Spinal cord (tissue), 10 donors: ENCODE measurements at places on chromosomes 5 and 9.

DNA sequence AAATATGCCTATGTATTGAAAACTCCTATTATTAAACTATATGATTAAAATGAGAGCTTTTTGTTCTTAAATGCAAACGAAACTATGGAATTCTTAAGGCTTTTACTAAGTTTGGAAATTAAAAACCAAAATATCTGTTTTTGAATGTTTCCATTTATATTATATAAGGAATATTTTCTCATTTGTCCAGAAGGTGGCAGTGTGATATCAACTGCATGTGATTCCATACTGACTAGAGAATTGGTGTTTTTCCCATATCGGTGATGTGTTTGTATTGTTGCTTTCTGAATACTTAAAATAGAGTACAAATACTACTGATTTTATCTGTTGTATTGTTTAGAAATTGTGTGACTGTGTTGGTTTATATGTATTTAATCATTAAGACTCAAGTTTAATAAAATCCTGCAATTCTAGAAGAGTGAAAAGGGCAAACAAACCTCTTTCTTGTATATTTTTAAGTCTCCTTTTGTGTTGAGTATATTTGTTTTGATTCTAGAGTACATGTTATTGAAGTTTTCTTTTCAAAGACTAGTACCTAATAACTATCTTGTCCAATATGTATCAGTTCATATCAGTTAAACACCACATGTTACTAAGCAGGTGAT is 320.8 kb downstream of the CCDC171 start:
- H3K4me3 ChIP-seq, result no peak overlapping the region
- H3K27ac ChIP-seq, result no peak overlapping the region
- H3K36me3 ChIP-seq, result no peaks in the 10 kb centered on the region
- no peaks in the 10 kb centered on the region for H3K4me1 ChIP-seq
- peak; percentile 59 for DNase-seq

- no peak for DNase-seq
- H3K36me3 ChIP-seq, result no peaks in the 10 kb centered on the region
- no peaks in the 10 kb centered on the region for H3K27me3 ChIP-seq
- no peak overlapping the region for H3K27ac ChIP-seq
Measured at GRCh38 chr9:7802666-7803065, 3.1 kb upstream of the DMAC1 start.

DNA sequence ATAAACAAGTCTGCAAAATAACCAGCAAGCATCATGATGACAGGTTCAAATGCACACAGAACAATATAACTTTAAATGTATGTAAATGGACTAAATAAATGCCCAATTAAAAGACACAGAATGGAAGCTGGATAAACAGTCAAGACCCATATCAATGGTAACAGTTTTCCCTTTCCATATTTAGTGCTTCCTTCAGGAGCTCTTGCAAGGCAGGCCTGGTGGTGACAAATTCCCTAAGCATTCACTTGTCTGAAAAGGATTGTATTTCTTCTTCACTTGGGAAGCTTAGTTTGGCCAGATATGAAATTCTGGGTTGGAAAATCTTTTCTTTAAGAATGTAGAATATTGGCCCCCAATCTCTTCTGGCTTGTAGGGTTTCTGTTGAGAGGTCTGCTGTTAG is 120.2 kb upstream of the RASA1 start:
- no peaks in the 10 kb centered on the region for H3K36me3 ChIP-seq
- no peak overlapping the region for H3K4me3 ChIP-seq
- no peaks in the 10 kb centered on the region for H3K4me1 ChIP-seq
- no peak for DNase-seq
- no peaks in the 10 kb centered on the region for H3K27me3 ChIP-seq

GRCh38 chr5:97425511-97425910 is 242.5 kb upstream of the RIOK2 start:
- no peak overlapping the region for H3K27ac ChIP-seq
- H3K4me1 ChIP-seq, result no peaks in the 10 kb centered on the region
- H3K27me3 ChIP-seq, result no peaks in the 10 kb centered on the region
- DNase-seq, result no peak
- H3K4me3 ChIP-seq, result no peak overlapping the region
- H3K36me3 ChIP-seq, result no peaks in the 10 kb centered on the region

DNA sequence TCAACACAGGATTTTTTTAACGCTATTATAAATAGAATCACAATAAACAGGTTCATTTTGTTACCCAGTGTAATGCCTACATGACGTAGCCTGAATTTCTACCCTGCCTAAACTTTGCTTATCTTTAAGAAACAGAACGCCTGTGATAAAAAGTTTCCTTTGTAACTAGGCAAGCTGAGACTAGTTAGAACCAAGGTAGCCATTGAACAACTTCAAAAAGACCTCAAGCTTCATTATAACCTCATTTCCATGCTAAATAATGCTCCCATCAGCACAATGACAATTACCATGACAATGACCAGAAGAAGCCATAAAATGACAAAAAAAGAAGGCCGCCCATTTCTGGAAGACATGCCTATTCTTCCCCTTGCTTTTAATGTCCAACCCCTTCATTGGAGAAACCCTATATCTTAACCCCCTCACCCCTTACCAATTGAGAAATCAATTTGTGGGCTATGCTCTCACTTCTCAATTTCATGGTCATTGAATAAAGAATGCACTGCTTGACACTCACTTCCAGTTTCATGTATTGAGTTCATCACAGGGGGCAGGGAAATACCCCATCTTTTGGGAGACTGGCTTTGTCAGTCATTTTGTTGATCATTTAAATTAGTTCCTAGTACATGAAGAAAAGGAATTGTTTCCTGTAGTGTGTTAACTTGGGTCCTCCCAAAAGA is 276.8 kb downstream of the MCTP1 start:
- no peaks in the 10 kb centered on the region for H3K36me3 ChIP-seq
- no peak overlapping the region for H3K4me3 ChIP-seq
- no peak overlapping the region for H3K27ac ChIP-seq
- H3K4me1 ChIP-seq, result no peaks in the 10 kb centered on the region

DNA sequence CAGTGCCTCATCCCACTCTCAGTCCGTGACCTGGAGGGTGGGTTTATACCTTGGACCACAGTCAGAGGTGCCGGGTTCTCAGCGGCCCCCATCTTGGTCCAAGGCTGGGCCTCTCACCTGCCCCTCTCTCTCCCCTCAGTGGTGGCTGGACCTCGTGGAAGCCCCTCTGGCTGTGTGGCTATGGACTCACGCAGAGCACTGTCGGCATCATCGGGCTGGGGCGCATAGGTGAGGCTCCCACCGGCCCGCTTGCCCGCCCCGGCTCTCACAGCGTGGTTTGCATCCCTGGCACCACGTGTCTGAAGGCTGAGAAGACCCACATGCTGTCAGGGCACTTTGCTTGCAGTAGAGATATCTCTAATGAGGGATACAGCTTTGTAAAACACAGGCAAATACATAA is 5.8 kb downstream of the GRHPR start:
- no peak overlapping the region for H3K4me3 ChIP-seq
- H3K27ac ChIP-seq, result no peak overlapping the region
- no peak for DNase-seq
- H3K36me3 ChIP-seq, result peaks cover 81% of the 10 kb centered on the region
- H3K4me1 ChIP-seq, result peaks cover 52% of the 10 kb centered on the region
- H3K27me3 ChIP-seq, result no peaks in the 10 kb centered on the region

DNA sequence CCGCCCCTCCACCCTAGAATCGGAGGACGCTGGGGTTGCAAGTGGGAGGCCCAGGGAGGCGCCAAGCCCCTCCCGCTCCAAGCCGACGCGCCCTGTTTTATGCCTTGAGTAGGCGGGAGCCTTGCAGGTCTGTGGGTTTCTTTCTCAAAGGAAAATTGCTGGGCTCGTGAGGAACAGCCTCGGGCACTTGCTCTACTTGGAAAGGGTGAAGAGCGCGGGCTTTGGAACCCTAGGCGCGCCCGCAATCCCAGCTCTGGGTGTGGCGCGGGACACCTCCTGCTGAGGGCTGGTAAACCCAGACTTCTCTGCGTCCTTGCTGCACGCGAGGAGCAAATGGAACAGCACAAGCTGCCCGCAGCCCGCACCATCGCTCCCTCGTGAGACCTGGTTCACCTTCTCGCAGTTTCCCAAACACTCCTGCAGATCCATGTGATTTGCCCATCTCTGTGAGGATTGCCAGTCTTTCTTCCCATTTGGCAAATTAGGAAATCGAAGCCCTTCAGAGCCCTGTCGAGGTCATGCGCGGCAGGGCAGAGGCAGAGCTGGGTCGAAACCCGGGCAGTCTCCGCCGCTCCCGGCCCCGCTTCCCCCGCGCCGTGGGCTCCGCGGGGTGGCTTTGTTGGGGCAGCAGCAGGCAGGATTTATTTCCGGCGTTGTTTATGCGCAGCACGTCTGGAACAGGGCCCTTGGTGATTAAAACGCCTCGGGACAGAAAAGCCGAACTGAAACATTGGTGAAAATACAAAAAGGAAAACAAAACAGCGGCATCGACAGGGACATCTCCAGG is 98.4 kb upstream of the CPLX2 start:
- no peaks in the 10 kb centered on the region for H3K36me3 ChIP-seq
- peaks cover 16% of the 10 kb centered on the region for H3K4me1 ChIP-seq
- peak overlapping the region; percentile 24 for H3K4me3 ChIP-seq
- no peak for DNase-seq
- peaks cover 13% of the 10 kb centered on the region for H3K27me3 ChIP-seq

GRCh38 chr5:78811121-78811817 is 162.7 kb upstream of the LHFPL2 start:
- no peak overlapping the region for H3K27ac ChIP-seq
- H3K4me3 ChIP-seq, result no peak overlapping the region
- no peaks in the 10 kb centered on the region for H3K36me3 ChIP-seq
- H3K27me3 ChIP-seq, result no peaks in the 10 kb centered on the region
- H3K4me1 ChIP-seq, result peaks cover 13% of the 10 kb centered on the region

GRCh38 chr5:174374206-174374605 is 328.7 kb downstream of the NSG2 start:
- H3K4me1 ChIP-seq, result no peaks in the 10 kb centered on the region
- no peaks in the 10 kb centered on the region for H3K27me3 ChIP-seq
- DNase-seq, result no peak
- no peak overlapping the region for H3K27ac ChIP-seq
- H3K4me3 ChIP-seq, result no peak overlapping the region

DNA sequence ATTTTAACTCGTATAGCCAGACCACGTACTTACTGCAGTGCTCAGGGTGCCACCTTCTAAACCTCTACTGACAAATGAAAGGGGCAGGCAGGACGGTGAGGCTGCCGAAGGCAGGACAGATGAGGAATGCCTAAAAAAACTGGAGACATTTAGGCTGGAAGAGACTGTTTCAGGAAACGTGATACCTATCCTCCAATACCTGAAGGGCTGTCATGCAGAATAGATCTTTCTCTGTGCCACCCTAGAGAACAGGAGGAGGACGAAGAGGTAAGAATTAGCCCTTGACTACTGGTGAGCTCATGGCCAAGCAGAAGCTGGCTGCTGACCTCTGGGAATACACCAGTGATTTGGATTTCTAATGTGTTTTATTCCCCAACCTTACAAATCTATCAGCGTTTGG is 139.4 kb downstream of the EFNA5 start:
- no peaks in the 10 kb centered on the region for H3K36me3 ChIP-seq
- no peaks in the 10 kb centered on the region for H3K4me1 ChIP-seq
- no peak overlapping the region for H3K4me3 ChIP-seq

GRCh38 chr9:93316726-93317494 is 133.0 kb downstream of the WNK2 start:
- H3K36me3 ChIP-seq, result peaks cover 56% of the 10 kb centered on the region
- no peak overlapping the region for H3K4me3 ChIP-seq
- no peak for DNase-seq
- peaks cover 27% of the 10 kb centered on the region for H3K4me1 ChIP-seq

DNA sequence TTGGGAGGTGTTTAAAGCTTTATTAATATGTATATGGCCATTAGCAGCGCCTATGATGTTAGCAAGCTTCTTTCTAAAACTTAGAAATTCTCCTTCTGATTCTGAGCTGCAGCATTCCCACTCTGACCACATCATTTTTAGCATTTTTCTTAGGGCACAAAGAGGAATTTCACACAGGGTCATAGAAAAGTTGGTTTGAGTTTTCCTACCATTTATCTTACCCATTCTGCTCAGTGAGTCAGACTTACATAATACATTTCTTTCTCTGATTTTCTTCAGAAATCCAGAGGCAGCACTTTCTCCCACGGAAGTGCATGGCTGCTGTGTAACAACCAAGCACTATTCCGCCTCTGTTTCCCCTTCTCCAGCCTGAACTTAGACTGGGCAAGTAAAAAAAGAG is 246.6 kb downstream of the ARL15 start:
- no peaks in the 10 kb centered on the region for H3K4me1 ChIP-seq
- H3K36me3 ChIP-seq, result no peaks in the 10 kb centered on the region
- no peak overlapping the region for H3K27ac ChIP-seq
- no peaks in the 10 kb centered on the region for H3K27me3 ChIP-seq
- H3K4me3 ChIP-seq, result no peak overlapping the region

- H3K27me3 ChIP-seq, result no peaks in the 10 kb centered on the region
- H3K27ac ChIP-seq, result no peak overlapping the region
- DNase-seq, result no peak
- no peaks in the 10 kb centered on the region for H3K4me1 ChIP-seq
Measured at GRCh38 chr5:5629607-5629978, 207.1 kb downstream of the ICE1 start.

DNA sequence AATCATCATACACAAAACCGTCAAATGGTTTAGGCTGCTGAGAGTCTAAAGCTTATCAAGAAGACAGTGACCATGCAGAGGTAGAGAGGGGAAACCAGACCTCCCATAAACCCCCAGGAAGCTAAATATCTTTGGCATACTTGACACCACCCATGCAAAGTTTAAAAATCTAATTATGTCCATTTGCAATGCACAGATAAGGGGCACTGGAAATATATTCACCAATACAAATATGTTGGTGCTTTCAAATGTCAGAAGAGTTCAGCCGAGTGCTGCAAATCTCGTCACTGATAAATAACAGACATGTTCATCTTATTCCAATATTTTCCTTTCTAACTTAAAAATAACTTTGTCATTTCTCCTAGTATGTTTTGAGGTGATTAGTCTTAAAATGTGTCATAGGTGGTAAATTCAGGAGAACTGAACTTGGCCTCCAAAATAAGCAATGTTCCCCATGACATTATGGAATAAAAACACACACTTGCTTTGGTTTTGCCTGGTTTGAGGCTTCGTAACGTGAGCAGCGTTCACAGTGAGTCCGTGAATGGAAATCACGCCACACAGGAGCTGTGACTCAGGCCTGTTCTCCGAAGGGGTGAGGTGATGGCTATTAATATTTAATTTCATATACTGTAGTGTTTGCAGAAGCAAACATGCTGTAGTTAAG is 182.2 kb downstream of the AOPEP start:
- DNase-seq, result no peak
- no peaks in the 10 kb centered on the region for H3K36me3 ChIP-seq
- H3K4me3 ChIP-seq, result no peak overlapping the region

DNA sequence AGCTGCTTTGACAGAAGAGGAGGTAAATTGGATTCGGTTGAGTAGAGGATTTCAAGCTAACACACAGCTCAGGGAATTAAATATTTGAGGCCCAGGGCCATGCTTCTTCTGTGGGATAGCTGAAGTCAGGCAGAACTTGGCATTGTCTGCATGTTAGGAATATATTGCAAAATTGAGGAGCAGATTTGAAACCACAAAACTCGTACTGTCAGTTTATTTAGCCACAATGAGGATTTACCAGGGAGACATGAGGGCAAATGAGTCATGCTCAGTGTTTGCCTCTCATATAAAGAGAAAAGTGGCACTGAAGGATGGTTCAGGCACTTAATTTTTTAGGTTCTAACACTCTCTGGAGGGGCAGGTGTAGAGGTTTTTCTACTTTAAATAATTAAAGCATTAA is 83.0 kb upstream of the PRLR start:
- DNase-seq, result no peak
- no peak overlapping the region for H3K27ac ChIP-seq
- no peak overlapping the region for H3K4me3 ChIP-seq
- no peaks in the 10 kb centered on the region for H3K27me3 ChIP-seq
- H3K4me1 ChIP-seq, result peaks cover 5% of the 10 kb centered on the region
- no peaks in the 10 kb centered on the region for H3K36me3 ChIP-seq
